AG04450 (cell line): ENCODE measurements at places on chromosomes 5 and 9.
A peak's percentile ranks its signal among the peaks of the same experiment; 100 is the strongest.

DNA sequence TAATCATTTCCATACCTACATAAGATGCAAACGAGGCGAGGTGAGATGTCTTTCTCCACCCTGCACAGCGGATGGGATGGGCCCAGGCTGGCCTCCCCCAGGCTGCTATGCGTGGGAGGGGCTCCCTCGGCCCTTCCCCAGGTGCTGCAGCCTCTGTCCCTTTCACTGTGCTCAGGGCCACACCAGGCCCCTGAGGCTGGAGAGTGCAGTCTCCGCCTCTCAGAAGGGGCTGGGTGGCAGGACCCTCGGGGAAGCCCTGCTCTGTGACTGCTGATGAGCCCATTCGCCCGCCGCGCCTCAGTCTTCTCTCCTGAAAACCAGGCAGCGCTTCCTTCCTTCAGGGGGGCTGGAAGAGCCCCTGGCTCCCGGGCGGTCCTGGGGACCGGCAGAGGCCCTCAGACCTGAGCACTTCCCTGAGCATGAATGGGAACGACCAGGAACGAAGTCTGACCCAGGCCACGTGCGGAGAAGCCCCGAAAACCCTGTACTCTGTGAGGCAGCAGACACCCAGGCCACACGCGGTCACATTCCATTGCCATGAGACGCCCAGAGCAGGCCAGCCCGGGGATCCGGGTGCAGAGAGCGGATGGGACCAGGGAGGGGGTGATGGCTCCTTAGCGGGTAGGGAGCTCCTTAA lies 21.9 kb upstream of the NOTCH1 start:
- DNase-seq, result peak; percentile 32

DNA sequence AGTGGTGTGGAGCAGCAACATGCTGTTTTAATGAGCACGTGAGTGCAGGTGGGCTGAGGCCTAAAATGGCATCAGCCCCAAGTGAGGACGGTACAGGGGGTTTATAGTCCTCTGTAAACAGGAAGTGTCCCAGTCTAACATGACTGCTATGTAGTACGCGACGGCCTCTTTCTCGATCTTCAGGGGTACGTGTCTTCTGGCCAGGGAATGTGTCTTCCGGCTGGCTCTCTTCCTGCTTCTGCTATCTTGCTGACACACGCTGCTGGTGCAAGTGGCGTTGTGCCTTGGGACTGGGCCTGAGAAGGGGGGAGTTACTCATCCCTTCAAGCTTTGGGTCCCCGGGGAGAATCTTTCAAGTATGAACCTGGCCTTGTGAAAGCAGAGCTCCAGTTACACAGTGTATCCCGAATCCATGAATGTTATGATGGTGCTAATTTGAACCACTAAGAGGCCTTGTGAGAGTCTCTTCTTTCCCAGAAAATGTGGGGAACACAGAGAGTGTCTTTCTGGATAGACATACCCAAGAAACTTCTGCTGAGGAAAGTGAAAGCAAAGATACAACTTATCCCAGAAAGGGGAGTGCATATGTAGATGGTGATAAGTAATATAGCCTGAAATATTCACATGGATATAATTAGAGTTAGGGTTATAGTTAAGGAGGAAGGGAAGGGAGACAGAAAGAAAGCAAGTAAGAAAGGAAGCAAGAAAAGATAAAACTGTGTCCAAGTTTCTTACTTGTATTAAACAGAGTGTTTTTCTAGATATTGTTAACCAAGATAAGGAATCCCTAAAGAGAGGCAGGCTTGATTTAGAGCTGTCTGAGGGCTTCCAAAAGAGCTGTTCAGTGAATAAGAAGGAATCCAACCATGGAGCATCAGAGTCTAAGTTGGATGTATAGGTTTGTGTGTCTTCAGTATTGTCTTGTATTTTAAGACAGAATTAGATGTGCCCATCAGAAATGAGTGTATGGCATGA lies 35.5 kb upstream of the ANXA2R start:
- DNase-seq, result no peak

GRCh38 chr5:134141331-134142050 lies 27.0 kb downstream of the TCF7 start:
- no peak for DNase-seq

DNA sequence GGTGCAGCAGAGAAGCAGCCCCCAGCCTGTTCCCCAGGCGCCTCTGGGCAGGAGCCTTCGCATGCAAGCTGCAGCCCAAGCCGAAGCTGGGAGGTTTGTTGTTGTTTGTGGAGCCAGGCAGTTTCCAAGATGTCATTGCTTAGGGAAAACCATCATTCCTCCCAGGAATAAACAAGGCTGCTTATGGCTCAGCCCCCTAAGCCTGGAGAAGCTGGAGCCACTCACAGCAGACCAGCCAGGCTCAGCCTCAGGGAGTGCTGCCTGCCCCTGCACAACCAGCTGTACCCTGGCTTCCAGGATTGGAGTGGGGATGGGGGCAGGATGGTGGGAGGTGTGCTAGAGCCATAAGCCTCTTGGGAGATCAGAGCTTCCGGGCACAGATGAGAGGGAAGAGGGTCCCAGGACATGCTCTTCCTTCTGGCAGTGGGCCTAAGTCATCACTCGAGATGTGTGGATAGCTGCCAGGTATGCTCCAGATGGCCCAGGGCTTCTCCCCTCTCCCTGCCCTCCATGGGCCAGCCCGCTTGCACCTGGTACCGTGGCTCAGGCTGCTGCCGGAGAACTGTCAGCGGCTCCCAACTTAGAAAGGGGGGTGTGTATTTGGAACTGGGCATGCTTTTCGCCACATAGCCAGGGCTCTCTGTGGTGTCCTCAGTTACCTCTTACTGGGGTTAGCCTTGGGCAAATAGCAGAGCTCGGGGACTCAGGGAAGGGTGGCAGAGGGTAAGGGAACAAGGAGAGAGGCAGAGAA lies 105.2 kb downstream of the RGS3 start:
- DNase-seq, result no peak

GRCh38 chr9:6676254-6676921 lies 30.9 kb upstream of the GLDC start:
- DNase-seq, result no peak

DNA sequence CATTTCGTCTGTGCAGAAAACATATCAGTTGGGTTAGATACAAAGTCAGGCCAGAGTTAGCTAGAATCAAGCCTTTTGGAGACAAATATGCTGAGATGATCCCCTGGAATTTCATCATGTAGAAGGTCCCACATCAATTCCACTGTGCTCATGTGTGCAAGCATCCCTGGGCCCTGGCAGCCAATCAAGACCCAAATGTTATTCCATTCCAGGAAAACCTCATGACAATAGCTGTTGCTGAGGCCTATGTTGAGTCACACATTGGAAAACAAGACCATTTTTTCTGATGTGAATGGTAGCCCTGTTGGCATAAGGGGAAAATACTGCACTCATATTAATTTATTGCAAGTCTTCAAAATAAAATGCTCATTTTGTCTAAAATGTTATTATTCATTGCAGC lies 11.5 kb downstream of the SPOCK1 start:
- DNase-seq, result no peak
